ENCODE measurements at places on chromosomes 2 and 18.

DNA sequence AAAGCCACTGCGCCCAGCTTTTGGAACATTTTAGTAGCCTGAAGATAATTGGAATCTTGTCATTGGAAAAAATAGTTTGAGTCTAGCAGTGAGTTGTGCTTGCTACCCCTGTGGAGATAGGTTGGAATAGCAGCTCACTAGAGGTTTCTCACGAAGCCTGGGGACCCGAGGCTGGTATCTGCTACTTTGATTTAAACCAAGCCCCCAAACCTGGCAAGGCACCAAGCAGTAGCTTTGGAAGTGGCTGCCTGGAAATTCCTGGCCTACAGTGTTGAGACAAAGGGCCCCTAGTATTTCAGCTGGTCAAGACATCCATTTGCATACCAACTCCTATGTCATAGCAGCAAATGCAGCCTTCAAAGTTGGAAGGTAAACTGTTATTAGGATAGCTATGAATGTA is 42.1 kb downstream of the NOP58 start:
- DNase-seq = no peak

- peak; percentile 68 for DNase-seq
Measured at GRCh38 chr2:128178650-128179460, 87.9 kb downstream of the UGGT1 start.

DNA sequence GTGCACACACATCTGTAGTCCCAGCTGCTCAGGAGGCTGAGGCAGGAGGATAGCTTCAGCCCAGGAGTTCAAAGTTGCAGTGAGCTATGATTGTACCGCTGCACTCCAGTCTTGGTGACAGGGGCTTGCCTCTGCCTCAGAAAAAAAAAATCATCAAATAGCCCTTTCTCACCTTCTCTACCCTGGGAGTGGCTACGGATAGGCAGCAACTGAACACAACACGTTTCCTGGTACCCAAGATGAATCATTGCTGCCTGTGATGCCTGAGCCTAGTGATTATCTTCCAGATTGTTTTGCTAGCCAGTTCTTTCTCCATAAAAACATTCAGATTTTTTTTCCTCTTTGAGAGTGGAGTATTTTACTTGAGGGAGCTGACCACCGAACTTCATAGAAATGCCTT is 13.5 kb downstream of the INPP4A start:
- no peak for DNase-seq

DNA sequence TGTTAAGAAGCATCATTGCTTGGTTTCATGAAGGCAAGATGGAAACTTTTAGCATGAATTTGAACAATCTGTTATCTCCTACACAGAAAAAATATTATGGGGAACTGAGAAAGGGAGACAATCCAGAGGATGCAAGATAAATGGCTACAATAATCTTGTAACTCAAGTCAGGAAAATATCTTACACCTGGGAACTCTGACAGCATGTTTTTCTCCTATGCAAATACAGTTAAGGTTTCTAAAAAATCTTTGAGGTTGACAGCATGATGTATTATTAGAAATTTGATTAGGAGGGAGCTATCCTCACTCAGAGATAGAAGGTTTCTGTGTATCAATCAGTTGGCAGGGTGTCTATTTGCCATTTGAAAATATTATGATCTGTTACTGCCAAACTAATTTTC is 75.6 kb downstream of the GPD2 start:
- no peak for DNase-seq

DNA sequence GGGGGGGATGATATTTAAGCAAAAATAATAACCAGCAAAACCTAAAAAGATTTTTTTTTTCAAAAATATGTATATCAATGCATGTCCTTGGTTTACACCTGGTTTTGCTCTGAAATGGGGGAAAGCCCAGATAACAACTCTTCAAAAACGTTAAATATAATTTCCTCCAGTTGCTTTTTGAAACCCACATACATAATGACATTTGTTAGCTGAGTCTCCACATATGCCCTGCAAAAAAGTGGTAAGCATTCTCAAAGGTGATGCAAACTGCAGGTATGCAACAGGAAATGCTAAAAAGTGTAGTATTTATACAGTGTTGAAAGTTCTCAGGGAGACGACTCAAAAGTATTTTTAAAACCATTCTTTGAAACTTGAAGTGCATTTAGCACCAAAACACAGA is 258.6 kb downstream of the ZEB2 start:
- no peak for DNase-seq

DNA sequence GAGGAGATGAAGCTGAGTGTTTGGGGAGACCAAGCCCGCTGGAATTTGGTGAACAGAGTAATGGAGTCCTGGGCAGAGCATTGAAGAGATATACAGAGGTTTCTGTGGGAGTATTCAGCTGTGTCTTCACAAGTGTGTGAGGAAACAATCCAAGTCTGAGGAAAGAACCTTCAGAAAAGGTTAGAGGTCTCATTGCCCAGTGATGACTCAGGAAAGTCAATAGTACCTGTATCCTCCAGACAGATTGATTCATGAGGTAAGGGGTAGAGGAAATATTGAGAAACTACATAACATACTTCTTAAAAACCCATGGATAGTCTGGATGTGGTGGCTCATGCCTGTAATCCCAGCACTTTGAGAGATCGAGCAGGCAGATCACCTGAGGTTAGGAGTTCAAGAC is 392.3 kb downstream of the GALNT13 start:
- DNase-seq = no peak

- peak; percentile 56 for DNase-seq
Measured at GRCh38 chr2:237968048-237968862, 1.4 kb downstream of the UBE2F start.

DNA sequence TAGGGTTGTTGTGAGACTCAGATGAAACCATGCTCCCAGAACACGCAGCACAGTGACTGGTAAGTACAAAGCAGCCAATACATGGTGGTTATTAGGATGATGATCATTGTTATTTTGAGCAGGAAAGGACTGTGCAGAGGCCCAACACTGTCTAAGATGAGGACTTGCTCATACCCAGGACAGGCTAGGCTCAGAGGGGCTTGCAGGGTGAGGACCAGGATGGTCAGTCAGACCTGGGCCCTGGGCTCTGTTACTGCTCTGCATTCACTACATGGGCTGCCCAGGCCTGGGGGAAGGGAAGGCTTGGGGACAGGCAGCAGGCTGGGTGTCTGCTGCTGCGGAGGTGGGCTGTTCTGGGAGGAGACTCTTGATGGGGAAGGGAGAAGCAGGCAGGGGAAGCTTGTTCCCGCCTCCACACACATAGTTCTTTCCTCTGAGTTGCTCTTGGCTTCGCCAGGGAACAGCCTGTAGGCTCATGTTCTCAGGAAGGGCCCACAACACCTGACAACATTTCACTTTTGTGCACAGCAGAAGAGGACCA is 17.5 kb downstream of the CAPN13 start:
- no peak for DNase-seq

DNA sequence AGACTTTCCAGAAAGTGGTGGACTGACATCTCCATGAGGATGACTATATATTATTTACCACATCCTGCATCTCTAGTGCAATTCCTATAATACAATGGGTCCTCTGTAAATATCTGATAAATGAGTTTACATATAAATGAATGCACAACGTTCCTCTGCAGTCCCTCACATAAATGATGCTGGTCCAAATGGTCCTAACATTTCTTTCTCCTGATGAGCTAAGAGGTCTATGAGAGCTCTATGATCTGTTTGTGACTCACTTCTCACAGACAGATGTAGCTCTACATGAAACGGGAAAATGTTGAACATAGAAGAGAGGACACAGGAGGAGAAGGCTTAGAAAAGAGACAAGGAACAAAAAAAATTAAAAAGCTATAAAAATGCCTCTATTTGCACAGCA is 201.2 kb upstream of the PIK3C3 start:
- no peak for DNase-seq

GRCh38 chr2:221467610-221468009 is 104.5 kb downstream of the EPHA4 start:
- no peak for DNase-seq

GRCh38 chr2:200130762-200131166 is 175.4 kb downstream of the MAIP1 start:
- DNase-seq = no peak
